ENCODE measurements at places on chromosomes 5 and 9.

DNA sequence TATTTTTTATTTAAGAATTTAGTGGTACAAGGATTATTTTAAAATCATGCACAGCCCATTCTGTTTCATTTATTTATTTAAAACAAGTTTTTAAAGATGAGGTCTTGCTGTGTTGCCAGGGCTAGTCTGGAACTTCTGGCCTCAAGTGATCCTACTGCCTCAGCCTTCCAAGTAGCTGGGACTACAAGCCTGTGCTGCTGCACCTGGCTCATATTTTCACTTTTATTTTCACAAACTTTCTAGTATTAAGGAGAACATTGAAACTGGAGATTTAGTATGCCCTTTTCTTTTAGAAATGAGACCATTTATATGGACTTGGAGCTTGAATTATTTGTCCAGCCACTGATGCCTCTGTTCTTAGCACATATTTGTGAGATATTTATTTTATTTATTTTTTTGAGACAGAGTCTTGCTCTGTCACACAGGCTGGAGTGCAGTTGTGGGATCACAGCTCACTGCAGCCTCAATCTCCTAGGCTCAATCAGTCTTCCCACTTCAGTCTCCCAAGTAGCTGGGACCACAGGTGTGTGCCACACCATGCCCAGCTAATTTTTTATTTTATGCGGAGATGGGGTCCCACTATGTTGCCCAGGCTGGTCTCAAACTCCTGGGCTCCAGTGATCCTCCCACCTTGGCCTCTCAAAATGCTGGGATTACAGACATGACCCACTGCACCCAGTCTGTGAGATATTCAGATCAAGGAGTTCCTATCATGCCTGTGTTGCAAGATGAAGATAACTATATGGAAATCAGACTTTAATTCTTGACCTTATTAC, 7.4 kb downstream of the DMXL1 start:
- DNase-seq: no peak

GRCh38 chr5:73496984-73497457, 1.2 kb upstream of the BTF3 start:
- no peak for DNase-seq

DNA sequence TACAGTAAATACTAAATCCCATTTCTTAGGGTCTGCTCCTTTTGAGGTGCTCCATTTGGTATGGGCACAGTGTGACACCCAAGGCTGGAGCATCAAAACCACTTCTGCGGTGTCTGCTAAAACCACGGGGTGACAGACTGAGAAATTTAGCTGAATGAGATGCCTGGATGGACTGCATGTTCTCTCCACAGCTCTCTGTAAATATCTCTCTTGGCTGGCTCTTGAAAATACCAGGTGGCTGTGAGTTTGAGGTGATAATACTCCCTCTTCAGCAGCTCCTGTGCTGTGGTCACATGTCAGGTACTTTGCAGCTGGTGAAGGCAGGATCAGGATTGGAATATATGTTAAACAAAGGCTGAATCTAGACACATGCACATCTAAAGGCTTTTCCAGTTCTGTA, 93.7 kb upstream of the SIMC1 start:
- DNase-seq: no peak

DNA sequence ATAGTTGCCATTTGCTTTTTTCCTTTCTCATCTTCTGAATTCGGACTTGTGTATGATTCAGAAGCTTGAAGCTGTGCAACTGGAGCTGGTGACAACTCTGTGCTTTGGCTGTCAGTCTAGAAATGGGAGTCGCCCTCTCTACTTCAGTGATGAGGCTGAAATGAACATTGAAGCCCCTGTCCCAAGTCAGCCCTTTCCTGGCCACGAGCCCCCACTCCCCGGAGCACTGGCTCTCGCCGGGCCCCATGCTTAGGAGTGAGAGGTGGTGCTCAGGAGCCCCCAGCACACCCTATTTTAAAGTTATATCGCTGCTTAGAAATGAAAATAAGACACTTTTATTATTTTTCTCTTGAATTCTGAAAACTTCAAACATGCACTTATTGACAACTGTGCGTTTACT, 66.0 kb downstream of the PSMB7 start:
- no peak for DNase-seq

Measured in GM19239 (cell line).